Neuronal stem cell (in vitro differentiated cells): ENCODE measurements at places on chromosomes 11 and 22.

- DNase-seq, result no peak
Observed at GRCh38 chr11:82092904-82093303, 640.8 kb downstream of the FAM181B start.

- no peak for DNase-seq
Observed at GRCh38 chr11:44351006-44351660, 41.2 kb upstream of the ALX4 start.

DNA sequence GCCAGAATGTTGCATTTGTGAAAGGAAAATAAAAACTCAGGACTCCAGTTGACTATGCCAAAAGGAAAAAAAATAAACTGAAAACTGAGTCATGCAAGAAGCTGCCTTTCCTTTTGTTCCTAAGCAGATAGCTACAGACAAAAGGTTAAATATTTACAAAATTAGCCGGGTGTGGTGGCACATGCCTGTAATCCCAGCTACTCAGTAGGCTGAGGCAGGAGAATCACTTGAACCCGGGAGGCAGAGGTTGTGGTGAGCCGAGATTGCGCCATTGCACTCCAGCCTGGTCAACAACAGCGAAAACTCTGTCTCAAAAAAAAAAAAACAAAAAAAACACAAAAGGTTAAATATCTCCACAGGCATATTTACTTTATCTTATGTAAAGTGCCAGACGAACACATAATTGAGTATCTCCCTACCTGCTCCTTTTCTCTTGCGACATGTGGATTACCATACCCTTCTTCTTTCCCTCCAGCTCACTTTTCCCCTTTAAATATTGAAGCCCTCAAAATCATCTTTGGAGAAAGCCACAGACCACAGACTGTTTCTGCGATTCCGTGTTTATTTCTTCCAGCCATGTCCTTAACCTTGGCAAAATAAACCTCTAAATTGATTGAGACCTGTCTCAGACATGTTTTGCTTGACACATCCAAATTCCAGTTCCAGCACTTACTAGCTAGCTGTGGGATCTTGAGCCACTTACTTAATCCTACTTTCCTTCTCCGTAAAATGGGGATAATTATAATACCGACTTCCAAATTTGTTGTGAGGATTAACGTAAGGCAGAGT, 2.3 kb upstream of the SMPD1 start:
- DNase-seq, result no peak

DNA sequence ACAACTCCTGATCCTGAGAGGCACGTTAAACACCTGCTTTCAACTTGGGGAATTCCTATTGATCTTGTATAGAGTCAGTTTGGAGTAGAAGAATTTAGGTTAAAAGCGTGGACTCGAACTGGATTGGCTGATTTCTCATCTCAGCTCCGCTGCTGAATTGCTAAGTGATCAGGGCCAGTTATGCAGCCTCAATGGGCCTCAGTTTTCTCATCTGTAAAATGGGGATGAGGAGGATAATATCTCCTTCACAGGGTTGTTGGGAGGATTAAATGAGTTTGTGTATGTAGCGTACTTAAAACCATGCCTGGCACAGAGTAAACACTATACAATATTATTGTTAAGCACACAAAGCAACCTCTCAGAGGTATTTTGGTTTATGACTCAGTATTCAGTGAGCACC, 53.2 kb upstream of the HEPHL1 start:
- DNase-seq, result no peak

GRCh38 chr11:116714902-116715301, 57.9 kb downstream of the BUD13 start:
- DNase-seq, result no peak

DNA sequence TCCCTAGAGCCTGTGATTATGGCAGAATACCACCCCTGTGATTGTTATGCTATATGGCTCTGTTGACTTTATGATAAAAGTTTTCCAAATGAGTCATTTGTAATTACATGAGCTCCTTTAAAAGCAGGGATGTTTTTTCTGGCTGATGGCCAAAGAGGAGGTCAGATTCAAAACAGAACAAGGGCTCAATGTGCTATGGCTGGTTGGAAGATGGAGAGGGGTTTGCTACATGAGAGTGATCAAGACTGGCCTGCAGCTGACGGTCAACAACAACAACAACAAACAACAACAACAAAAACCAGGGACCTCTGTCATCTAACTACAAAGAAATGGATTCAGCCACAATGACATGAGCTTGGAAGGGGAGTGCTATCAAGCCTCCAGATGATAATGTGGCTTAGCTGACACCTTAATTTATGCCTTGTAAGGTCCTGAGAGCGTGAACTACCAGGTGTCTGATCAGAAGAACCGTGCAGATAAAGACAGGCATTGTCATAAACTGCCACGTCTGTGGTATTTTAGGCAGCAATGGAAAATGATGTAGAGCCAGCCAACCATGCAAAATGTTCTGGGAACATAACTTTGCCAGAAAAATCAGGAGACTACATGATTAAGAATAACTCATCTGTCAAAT, 47.2 kb downstream of the PIWIL3 start:
- no peak for DNase-seq

DNA sequence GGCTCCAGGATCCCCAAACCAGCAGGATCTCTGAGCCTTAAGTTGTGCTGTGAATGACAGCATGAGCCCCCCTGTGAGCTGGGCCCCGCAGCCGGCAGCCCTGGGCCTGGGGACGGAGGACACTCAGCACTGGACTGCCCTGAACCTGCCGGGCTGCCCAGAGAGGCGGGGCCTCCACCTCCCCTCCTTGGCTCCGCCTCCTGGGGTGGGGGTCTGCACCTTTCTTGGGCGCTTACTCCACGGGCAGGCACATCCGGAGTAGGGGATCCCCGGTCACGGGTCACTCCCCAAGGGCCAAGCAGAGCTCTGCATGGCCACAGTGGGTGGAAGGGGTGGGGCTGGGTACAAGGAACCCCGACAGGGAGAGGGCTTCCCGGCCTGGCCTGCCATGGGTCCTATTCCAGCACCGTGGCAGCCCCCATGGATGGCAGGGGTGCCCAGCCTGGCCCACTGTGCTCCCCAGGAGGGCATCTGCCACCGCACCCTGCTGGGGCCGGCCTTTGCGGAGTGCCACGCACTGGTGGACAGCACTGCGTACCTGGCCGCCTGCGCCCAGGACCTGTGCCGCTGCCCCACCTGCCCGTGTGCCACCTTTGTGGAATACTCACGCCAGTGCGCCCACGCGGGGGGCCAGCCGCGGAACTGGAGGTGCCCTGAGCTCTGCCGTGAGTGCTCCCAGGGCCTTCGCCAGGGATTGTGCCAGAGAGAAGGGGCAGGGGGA, 5.4 kb downstream of the MUC5B start:
- no peak for DNase-seq

DNA sequence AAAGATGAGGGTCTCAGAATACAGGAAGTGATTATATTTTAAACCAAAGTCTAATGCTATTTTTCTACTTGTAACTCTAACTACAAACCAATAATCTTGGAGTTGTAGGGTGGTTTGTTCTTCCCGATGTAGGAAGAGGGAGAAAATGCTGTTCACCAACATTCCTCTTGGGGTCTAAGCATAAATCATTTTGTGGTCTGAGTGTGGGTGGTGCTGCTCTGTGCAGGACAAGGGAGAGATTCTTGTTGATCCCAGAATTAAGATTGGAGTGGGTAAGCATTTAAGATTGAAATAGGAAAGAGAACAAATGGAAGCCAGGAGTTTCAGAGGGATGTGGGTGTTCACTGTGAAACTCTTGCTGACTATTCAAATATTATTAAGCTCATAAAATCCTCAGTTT, 38.6 kb upstream of the MMP13 start:
- DNase-seq, result no peak

GRCh38 chr11:118224511-118225188, at the start of gene JAML:
Gene JAML, minus strand, starts transcription at chr11:118225011. Its CDS starts 10,145 bp downstream, at chr11:118214866.
- DNase-seq, result no peak

DNA sequence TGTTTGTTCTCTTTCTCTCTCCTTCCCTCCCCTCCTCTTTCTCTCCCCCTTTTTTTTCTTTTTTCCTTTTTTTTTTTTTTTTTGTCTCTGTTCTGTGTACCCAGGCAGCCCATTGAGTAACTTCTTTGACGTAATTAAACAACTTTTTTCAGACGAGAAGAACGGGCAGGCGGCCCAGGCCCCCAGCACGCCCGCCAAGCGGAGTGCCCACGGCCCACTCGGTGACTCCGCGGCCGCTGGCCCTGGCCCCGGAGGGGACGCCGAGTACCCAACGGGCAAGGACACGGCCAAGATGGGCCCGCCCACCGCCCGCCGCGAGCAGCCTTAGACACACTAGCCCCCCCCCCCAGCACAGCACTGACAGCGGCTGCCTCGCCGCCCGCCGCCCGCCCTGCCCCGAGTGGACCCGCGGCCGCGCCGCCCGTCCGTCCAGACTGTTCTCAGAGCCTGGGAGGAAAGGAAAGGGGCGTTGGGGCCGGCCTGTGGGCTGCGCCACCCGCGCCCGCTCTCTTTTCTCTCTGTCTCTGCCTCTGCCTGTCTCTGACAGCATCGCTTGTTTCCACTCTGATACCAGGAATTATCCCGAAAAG, 26.1 kb downstream of the MOB2 start:
- DNase-seq, result no peak

DNA sequence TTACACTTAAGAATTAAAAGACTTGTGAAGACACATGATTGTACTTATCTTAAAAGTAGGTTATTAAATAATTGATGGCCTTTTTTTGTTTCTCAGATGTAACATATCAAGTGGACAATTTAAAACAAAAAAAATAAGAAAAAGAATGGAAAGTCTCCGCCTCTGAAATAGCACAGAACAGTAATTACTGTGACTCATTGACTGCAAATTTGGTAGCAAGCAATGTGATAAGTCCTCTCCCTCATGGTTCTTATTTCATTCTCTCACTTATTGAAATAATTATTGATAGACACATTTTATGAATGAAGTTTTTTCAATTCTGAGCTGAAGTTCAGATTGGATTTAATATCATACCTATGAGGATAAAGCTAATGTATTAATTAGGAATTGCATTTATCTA, 717.9 kb upstream of the LUZP2 start:
- DNase-seq, result no peak

GRCh38 chr22:25697181-25697664, 44.8 kb upstream of the MYO18B start:
- no peak for DNase-seq

DNA sequence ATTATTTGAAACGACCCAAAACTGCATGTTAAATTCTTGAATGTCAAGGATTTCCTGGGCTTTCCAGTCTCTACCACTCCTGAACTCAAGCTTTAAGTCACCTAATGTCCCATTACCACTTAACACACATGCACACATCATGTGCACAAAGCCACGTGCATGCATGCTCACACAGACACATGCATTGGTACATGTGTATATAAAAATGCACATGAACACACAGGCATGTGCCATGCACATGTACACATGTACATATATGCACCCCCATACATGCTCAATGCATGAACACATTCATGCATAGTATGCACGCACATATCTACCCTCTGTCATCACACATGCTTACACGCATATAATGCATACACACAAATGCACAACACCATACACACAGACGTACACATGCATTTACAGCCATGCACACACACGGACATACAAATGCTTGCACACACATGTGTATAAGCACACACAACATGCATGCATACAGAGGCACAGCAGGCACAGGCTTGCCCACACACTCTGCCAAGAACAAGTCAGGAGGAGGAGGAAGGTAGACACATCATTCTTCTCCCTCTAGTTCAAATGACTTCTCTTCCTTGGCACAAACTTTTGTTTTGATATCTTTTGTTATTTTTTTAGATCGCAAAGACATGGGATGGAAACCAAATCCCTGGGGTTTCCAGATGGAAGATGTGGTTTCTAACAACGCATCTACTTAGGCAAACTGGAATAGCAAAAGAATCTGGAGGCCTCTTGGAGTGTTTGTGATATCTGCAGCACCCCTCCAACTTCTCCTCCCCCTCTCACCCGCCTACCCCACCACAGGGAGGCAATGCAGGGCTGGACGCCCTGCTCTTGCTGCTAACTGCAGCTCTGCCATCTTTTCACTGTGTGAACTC, 24.6 kb downstream of the RASD2 start:
- DNase-seq, result no peak

DNA sequence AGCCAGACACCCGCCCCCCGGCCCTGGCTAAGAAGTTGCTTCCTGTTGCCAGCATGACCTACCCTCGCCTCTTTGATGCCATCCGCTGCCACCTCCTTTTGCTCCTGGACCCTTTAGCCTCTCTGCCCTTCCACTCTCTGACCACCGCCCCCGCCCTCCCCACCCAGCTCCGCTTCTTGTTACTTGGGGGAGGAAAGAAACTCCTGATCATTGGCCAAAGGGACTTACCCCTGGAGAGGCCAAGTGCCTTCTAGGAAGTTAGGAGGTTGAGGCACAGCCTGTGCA, at the start of gene PRR33:
Gene PRR33, minus strand, starts transcription at position 65 of the 285 bp plus-strand sequence. CDS start 1,311 bp downstream, outside the sequence.
- DNase-seq, result no peak

- no peak for DNase-seq
Observed at GRCh38 chr11:61779666-61780525, 12.5 kb downstream of the TMEM258 start.

GRCh38 chr22:29998627-29999384, 81.5 kb upstream of the HORMAD2 start:
- DNase-seq, result no peak

DNA sequence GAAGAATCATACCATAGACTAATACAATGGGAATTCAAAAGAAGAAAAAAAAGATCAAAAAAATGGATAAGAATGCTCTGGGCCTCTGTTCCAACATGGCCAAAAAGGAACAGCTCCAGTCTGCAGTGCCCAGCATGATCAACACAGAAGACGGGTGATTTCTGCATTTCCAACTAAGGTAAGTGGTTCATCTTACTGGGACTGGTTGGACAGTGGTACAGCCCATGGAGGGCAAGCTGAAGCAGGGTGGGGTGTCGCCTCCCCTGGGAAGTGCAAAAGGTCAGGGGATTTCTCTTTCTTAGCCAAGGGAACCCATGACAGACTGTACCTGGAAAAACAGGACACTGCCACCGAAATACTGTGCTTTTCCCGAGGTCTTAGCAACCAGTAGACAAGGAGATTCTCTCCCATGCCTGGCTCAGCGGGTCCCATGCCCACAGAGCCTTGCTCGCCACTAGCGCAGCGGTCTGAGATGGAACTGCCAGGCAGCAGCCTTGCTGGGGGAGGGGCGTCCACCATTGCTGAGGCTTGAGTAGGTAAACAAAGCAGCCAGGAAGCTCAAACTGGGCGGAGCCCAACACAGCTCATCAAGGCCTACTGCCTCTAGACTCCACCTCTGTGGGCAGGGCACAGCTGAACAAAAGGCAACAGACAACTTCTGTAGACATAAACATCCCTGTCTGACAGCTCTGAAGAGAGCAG, 428.4 kb downstream of the MN1 start:
- peak; percentile 72 for DNase-seq

DNA sequence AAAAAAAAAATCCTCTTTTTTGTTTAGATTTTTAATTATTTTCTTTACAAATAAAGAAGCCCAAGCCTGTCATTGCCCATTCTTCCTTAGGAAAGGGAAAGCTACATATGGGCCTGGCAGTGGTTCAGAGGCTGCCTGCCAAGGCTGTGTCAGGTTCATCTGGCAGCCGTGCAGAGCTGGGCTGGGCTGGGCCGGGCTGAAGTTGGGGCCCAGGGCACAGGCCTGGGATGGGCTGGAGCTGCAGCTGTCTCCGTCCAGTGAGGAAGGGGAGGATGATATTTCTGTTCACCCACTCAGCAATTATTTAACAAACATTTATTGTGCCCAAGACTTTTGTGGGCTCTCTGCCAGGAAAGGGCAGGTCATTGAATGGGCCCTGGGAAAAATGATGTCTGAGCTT, 4.6 kb downstream of the PRR5L start:
- DNase-seq, result no peak

GRCh38 chr22:46593211-46593681, 26.9 kb upstream of the GRAMD4 start:
- no peak for DNase-seq

GRCh38 chr22:44625981-44626687, 75.9 kb upstream of the PRR5 start:
- peak; percentile 69 for DNase-seq

GRCh38 chr22:48156603-48157355, 1394.3 kb downstream of the TBC1D22A start:
- DNase-seq, result no peak
